Liver (tissue), 10 donors: ENCODE measurements at places on chromosomes 3 and 15. TPM values are rescaled to one million over a fixed set of nuclear protein-coding genes. Genes with fewer than 3 reads are reported as not detected.

GRCh38 chr3:49867871-49868321, 1.8 kb downstream of the CAMKV start:
- no peak overlapping the region for H3K27ac ChIP-seq
- H3K36me3 ChIP-seq, result no peaks in the 10 kb centered on the region
- H3K4me3 ChIP-seq, result no peak overlapping the region
- no peak for DNase-seq

GRCh38 chr15:52185151-52185561, 6.0 kb downstream of the GNB5 start:
- peaks cover 5% of the 10 kb centered on the region for H3K4me1 ChIP-seq
- no peak overlapping the region for H3K27ac ChIP-seq
- H3K36me3 ChIP-seq, result no peaks in the 10 kb centered on the region
- no peak for DNase-seq
- no peak overlapping the region for H3K4me3 ChIP-seq

DNA sequence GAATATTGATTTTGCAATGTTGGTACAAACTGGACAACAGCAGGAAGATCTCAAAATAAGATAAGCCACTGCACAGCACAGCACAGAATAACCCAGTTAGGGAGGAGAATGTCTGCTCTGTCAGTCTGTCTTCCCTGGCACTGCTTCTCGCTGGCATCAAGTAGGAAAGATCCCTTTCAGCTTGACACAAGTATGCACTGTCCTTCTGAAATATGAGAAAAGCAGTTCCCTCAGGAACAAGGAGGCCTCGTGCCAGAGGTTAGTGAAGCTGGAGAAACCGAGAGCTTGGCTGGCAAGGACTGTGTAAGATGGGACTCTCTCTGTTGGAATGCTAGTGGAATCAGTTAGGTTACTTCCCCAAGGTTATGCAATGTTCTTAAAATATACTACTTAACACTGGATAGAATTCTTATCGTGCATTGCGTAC, 59.1 kb downstream of the FMN1 start:
- H3K36me3 ChIP-seq, result no peaks in the 10 kb centered on the region
- H3K4me1 ChIP-seq, result no peaks in the 10 kb centered on the region

STAC gene
- 0.50 TPM for total RNA-seq

DNA sequence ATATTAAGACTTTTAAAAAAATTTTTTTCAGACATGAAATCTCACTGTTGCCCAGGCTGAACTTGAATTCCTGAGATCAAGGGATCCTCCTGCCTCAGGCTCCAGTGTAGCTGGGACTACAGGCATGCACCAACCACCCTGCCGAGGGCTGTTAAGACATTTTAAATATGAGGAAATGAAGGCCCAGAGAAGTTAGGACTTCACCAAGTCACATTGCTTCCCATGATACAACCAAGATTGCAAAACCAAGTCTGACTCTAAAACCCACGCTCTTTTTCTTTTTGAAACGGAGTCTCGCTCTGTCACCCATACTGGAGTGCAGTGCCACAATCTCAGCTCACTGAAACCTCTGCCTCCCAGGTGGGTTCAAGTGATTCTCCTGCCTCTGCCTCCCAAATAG, 28.0 kb downstream of the PTPN9 start:
- H3K27me3 ChIP-seq, result no peaks in the 10 kb centered on the region
- H3K36me3 ChIP-seq, result no peaks in the 10 kb centered on the region
- no peak for DNase-seq
- peaks cover 1% of the 10 kb centered on the region for H3K4me1 ChIP-seq
